RPMI8226 (cell line): ENCODE measurements at places on chromosomes 5 and 9.

GRCh38 chr5:170200876-170201275 lies 31.9 kb upstream of the C5orf58 start:
- no peak for DNase-seq

DNA sequence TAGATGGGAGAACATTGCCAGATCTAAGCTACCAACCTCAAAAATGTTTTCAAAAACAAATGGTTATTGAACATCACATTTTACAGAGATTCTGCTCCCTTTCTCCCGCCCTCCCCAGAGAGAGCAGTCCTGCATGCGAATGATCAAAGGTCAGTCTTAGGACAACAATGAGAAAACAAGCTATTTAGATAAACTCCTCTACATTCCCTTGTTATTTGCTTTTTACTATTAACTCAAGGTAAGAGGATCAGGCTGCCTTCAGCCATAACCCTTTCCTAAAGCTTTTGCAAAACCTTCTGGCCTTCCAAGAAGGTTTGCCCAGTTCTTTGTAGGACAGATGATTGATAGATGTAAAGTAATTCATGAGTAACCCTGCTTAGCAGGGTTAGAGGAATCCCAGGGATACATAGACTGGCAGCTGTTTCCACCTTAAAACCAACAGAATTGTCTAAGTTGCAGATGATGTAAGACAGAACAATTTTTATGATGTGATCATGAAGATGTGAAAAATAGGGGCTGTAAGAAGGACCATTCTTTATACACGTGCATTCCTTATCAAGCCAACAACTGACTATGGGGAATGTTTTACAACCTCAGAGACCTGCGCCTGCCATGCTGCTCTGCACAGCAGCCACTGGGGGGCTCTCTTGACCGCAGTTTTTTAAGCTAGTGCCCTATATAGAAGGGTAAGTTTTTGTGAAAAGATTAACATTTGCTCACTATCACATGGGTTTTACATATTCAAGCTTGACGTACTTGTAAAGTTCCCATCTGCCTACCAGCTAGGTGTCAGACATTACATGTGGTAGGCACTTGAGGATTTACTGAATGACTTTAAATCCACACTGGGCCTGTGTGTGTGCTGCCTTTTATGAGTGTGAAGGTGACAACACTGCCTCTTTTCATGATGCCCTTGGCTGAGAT lies 2.3 kb upstream of the ZNF782 start:
- DNase-seq, result peak; percentile 57

DNA sequence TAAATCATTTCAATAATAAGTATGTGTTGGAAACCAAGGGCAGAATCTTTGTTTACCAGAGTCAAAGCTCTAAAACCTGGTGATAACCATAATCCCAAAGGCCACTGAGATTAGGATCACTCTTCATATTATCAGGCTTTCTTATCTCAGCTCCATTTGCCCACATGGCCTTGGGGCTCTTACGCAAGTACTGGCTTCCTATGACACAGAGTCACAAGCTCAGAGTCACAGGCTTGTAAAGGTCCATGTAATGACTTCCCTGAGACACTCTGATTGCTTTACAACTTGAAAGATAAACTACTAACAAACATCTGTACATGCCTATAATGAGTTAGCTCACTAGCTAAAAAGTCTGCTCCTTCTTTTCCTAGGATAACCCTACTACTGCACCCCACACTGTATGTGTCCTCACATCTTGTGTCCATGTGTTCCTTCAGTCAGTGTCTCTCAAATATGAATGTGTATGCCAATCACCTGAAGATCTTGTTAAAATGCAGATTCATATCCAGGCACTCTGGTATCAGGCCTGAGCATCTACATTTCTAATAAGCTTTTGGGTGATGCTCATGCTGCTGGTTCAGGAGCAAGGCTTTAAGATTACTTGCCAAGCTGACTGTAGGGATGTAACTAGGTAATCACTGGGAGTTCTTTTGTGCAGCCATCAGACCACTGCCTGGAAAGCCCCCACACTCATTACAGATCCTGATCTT lies 28.4 kb downstream of the SEMA6A start:
- DNase-seq, result no peak

DNA sequence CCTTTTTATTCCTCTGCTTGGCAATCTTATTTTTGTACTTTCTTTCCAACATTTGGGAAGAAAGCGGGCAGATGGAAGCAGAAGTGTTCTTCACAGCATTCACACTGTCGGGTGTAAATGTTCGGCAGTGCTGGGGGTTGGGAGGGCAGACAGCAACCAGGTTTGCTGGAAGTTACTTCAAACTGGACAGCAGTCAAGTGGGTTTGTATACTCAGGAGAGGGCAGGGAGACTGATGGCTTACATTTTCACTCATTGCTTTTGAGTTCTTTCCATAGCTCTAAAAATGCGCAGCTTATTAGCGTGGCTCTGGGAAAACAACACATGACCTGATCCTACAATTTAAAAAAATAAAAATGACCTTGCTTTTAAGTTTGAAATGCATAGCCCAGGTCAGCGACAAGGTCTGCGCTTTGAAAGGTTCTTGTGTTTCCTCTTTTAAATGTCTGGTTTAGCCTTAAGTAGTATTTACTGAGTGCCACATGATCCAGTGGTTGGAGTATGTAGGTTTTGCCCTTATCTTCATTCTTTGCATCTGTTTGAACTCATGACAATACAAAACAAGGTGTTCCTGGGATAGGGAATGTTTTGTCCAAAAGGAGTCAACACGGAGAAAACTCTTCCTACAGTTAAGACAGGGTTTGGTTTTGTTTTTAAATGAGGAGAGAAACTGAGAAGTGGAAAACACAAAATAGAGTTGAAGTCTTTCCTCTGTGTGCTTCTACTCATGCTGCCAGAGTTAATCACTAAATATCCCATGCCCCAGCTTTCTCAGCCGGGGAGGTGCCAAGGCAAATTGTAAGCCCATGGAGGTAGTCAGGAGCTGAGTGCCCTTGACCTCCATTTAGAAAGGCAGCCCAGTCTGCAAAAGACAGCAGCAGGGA lies 132.7 kb upstream of the DMRT1 start:
- peak; percentile 37 for DNase-seq

DNA sequence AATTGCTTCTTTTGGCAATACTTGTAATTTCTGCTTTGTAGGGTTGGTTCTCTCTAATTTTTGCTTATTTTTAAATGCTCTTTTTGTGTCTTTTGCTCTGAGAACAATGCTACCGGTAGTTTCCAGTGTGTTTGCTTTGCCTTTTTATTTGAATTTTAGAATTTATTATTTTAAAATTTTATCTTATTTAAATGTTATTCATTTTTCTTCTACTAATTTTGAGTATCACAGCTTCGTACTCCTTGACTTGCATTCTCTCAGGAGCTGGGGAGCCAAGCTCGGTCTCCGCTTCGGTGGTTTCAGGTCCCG lies 45.9 kb downstream of the ANXA2R start:
- DNase-seq, result no peak

- no peak for DNase-seq
These were observed 161.1 kb upstream of the PANK3 start for GRCh38 chr5:168740092-168740800.
